ENCODE measurements at places on chromosomes 12 and 14. TPM values are rescaled to one million over a fixed set of nuclear protein-coding genes. Genes with fewer than 3 reads are reported as not detected.

The RNASE12 gene
- total RNA-seq = not detected

The GZMB gene
- not detected for total RNA-seq

The KRT6C gene
- total RNA-seq = not detected

The PTHLH gene
- 15.4 TPM for total RNA-seq

The LRFN5 gene
- total RNA-seq = not detected

The IKZF4 gene
- total RNA-seq = 2.0 TPM

The PIK3C2G gene
- not detected for total RNA-seq

The PLBD2 gene
- total RNA-seq = 35.1 TPM

The MRPL51 gene
- total RNA-seq = 282 TPM

The RASSF9 gene
- total RNA-seq = 1.0 TPM

The ESRRB gene
- total RNA-seq = 0.29 TPM

The AQP2 gene
- not detected for total RNA-seq

The MYO1H gene
- not detected for total RNA-seq

The CS gene
- 156 TPM for total RNA-seq

The GDF3 gene
- total RNA-seq = not detected

The PTPN21 gene
- 9.0 TPM for total RNA-seq
